ENCODE measurements at places on chromosomes 5 and 9.

DNA sequence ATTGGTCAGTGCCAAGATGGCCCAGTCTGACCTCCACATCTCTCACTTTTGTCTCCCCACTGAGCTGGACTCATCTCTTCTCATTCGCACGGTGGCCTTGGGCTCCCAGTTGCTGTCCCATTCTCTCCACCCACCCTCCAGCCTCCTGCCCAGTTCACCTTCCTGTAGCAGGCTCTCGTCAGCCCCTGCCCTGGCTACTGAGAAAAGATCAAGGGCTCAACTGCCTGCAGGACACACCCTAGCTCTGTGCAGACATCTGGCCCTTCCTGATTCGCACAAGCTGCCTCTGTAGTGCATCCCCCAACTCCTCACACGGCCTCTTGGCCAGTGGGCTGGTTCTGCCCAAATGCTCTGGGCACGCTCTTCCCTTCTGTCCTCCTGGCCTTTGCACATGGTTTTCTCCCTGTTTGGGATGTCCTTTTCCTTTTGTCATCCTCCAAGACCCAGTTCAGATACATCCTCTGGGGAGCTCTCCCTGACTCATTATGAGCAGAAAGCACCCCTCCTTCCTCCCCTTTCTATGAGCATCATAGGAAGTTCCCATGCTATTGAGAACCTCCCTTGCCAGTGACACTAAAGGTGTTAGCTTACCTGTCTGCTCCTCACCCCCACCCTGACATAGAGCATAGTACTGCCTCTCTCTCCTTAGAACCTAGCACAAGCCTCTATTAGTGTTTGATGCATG lies 78.5 kb upstream of the TGFBR1 start:
- peak; percentile 7 for DNase-seq

GRCh38 chr5:10914741-10915480 lies 153.9 kb upstream of the DAP start:
- no peak for DNase-seq

DNA sequence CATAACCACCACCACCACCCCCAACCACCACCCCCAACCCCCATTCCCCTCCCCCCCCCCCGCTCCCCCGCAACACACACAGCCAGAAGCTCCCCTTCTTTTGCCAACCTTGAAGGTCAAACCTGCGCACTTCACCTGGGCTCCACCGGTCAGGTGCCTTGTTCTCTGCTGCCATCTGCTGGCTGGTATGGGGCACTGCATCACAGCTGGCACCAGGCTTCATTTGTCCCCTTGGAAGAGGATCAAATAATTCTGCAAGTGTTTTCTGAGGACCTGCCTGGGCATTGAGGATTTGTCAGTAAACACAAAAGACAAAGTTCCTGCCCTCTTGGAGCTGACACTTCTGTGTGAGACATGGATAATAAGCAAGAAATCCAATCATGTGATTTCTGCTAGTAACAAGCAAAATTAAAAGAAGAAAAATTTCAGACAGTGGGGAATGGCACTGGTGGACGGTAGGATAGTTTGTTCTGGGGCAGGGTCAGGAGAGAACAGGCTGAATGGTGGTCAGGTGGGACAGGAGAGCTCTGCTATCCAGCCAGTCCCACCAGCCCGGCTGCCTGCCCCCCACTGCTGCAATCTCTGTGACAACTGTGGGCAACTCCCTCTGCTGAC lies 55.6 kb upstream of the LMX1B start:
- DNase-seq = peak; percentile 83

GRCh38 chr9:79480639-79481038 lies 91.1 kb upstream of the TLE4 start:
- DNase-seq = no peak

DNA sequence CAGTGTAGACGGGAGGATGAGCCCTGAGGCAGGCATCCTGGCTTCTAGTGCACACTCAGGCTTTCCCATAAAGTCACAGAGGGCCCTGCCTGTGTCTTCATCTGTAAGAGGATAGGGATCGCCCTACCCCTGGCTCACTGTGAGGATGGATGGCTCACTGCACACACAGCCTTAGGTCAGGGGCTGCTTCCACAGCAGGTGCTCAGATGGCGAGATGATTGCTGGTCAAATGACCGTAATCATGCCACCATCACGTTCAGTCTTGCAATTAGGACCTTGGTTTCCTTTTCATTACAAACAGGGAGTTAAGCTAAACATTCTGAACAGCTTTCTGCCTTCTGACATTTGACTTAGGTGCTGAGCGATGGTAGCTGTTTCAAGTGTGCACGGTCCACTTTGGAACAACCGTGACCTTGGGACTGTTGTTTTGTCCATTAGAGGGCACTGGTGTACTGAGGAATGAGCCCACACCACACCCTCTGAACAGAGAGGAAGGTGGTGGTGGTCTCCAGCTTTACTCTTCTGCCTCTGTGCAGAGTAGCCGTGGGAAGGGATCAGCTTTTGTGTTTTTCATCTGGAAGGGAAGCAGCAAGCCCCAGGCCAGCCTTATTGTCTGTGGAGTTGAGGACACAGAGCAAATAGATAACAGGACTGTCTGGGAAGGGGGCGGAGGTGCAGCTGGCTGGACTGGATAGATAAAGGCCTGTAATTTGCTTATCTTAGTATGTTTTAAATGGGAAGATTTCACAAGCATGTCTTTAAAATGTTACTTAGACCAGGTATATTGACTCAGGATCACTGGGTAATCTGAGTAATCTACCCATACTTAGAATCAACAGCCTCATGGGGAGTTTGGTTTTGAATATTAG lies 183.1 kb downstream of the TRIO start:
- no peak for DNase-seq

GRCh38 chr9:92228628-92229027 lies 64.9 kb downstream of the IARS1 start:
- DNase-seq = no peak

DNA sequence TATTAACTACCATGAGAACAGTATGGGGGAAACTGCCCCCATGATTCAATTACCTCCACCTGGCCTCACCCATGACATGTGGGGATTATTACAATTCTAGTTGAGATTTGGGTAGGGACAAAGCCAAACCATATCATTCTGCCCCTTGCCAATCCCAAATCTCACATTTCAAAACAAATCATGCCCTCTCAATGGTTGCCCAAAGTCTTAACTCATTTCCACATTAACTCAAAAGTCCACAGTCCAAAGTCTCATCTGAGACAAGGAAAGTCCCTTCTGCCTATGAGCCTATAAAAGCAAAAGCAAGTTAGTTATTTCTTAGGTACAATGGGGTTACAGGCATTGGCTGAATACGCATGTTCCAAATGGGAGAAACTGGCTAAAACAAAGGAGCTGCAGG lies 180.7 kb upstream of the CDH12 start:
- DNase-seq = no peak

DNA sequence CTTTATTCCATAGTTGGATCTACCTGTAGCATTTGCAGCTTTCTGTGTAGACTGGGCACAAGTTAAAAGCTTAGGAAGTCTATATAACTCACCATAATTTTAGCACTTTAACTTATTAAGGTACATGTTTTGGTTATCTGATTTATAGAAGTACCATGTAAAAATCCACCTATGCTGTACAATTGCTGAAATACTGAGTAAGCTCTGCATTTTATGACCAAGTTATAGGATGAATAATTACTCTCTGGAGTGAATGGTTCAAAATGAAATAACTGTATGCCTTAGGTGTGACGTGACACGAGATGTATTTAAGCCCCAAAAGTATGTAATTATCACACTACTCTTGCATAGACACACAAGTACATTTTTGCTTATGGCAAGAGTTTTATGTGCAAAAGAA lies 22.1 kb downstream of the ZSWIM6 start:
- no peak for DNase-seq

- DNase-seq = no peak
These were observed 829.6 kb upstream of the ZNF608 start for GRCh38 chr5:125575891-125576505.

- no peak for DNase-seq
These were observed 20.7 kb downstream of the NLN start for GRCh38 chr5:65742565-65743231.

GRCh38 chr9:111895996-111896941 lies at the start of gene UGCG:
UGCG (plus strand) TSS chr9:111896814; CDS start chr9:111897216, 402 bp downstream.
- peak; percentile 89 for DNase-seq

GRCh38 chr5:134184155-134185135 lies 7.7 kb upstream of the SKP1 start:
- DNase-seq = peak; percentile 86

DNA sequence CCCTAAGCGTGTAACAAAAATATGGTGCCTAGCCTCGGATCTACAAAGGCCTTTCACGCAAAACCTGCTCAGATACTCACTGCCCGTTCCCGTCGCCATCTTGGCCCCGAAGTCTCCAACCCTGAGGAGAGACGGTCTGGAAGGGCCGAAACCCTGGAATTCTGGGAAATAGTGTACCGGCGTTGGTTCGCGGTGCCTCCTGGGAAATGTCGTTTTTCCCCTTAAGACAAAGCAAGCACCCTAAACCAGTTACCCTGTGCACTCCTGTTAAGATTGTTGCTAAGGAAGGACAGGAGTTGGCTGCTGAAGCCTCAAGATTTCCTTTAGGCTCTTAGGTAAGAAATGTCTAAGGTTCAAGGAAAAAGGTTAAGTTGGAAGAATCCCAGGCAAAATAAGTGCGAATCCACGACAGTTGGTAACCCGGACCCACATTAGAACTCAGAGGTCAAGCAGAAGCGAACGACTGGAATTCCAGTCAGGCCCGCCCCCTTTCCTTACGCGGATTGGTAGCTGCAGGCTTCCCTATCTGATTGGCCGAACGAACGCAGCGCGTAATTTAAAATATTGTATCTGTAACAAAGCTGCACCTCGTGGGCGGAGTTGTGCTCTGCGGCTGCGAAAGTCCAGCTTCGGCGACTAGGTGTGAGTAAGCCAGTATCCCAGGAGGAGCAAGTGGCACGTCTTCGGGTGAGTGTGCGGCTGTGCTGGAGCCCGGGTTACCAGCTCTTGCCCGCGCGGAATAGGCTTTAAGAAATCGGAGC lies at the start of the genes BRD8 and KIF20A:
BRD8 (minus strand) TSS at position 115 of the 761 bp plus-strand sequence; CDS start at position 99, 16 bp downstream.
KIF20A (plus strand) TSS at position 597 of the 761 bp plus-strand sequence. CDS start 569 bp downstream, outside the sequence.
- DNase-seq = peak; percentile 94

DNA sequence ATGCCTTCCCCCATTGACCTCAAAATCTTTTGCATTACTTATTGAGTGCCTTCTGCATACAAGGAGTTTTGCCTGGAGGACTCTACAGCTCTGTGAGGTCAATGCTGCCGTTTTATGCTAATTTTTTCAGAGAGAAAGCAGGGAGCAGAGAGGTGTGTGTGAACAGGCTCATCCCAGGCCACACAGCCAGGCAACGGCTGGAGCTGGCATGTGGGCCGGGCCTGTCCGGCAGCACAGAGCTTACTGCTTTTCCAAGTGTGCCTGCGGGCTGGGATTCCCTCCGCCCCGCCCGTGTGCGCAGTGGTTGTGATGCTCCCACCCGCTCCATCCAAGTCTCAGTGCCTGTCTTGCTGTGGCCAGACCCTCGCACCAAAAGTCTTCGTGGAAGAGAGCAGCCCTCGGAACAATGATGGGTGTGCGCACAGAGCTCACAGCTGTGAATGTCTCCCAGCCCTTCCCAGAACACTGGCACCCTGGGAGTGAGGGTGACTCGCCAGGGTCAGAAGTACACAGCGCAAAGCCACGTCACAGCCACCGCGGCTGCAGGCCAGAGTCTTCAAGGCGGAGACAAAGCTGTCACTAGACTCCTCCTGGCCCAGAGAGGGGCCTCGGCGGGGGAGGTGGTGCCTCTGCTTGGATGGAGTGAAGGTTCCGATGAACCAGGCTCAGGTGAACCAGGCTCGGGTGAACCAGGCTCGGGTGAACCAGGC lies 82.8 kb downstream of the COL5A1 start:
- no peak for DNase-seq

DNA sequence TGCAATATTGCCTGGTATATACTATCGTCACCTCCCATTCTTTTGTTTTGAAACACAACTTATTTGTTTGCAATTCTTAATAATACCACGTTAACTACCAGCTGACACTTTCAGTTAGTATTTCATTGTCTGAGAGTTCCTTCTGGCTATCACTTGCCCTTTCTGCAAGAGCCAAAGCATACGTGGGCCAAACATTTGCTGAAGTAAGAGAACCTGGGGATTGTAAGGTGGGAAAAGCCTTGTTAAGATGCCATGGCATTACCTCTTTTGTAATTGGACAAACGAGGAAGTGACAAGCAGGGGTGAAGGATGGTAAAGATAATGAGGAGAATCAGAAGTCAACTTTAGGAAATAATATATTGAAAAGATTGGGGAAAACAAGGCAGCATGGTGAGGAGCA lies 47.7 kb downstream of the FYB1 start:
- DNase-seq = no peak

DNA sequence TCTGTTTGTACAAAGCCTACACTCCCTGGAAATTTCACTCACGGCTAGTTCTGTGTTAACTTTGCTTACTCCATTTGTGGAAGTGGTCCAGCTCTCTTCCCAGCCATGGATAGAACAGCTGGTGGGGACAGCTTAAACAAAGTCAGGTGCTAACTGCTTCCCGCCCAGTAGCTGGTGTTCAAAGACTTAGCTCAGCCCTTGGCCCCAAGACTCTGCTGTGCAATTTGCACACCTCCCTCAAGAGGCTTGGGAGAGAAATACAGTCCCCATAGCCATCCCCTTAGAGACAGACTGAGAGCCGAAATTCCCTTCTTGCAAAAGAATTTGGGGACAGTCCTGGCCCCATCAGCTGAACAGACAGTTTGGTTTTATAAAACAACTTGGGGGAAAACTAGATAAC lies 73.8 kb upstream of the RAI14 start:
- no peak for DNase-seq

DNA sequence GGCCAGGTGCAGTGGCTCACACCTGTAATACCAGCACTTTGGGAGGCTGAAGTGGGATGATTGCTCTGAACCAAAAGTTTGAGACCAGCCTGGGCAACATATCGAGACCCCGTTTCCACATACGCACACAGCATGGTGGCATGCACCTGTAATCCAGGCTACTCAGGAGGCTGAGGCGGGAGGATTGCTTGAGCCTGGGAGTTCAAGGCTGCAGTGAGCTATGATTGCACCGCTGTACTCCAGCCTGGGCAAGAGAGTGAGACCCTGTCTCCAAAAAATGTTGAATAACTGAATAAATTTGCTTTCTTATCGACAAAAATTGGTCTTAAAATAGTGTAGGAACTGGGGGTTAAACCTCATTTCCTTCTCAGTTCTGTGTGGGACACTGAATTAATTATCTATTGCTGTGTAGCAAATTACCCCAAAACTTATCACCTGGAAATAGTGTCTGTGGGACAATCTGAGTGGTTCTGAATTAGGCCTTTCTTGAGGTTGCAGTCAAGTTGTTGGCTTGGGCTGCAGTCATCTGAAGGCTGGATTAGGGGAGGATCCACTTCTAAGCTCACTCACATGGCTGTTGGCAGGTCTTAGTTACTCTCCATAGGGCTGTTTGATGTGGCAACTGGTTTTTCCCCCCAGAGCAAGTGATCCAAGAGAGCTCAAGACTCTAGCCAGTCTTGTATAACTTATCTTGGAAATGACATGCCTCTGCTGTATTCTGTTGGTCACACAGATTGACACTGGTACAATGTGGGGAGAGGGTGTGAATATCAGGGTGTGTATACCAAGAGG lies 2.0 kb downstream of the SNX30 start:
- no peak for DNase-seq
